ENCODE measurements at places on chromosomes 7 and 10.
A peak's percentile ranks its signal among the peaks of the same experiment; 100 is the strongest.

- DNase-seq, result no peak
Observed at GRCh38 chr10:45410807-45411606, 37.0 kb downstream of the ALOX5 start.

DNA sequence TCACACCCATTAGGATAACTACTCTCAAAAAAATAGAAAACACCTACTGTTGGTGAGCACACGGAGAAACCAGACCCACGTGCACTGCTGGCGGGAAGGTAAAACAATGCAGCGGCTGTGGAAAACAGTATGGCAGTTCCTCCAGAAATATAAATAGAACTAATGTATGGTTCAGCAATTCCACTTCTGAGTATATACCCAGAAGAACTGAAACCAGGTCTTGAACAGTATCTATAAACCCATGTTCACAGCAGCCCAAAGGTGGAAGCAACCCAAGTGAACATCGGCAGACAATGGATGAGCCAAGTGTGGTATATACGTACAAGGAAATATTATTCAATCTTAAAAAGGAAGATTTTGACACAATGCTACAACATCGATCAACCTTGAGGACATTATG is 164.7 kb downstream of the ZMYND11 start:
- DNase-seq, result no peak

DNA sequence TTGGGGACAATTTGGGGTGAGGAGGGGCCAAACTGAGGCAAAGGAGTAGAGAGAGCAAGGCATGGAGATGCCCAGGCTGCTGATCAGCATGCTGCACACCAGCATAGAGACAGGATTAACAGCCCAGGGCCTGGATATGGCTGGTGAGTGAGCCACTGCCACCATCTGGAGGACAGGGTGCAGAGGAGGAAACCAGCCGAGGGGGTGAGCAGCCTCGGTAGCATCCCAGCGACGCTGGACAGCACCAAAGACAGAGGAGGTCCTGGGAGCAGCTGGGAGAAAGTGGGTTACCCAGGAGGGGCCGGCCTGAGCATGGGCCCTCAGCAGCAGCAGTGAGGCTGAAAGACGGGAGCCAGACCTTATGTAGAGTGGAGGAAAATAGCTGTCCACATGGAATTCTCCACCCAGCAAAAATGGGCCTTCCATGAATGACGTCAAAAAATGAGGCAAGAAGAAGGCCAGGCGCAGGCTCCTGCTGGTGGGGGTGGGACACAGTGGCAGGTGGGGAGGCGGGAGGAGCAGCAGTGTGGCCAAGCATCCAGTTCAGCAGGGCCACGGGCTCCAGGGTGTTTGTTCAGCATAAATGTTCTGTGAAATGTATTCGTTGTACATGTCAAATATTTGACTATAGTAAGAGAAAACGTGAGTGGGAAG is 16.7 kb downstream of the RET start:
- DNase-seq, result peak; percentile 32

GRCh38 chr10:13294784-13295183 is 5.1 kb downstream of the PHYH start:
- DNase-seq, result no peak

GRCh38 chr10:104330168-104331110 is 7.8 kb downstream of the ITPRIP start:
- DNase-seq, result no peak

DNA sequence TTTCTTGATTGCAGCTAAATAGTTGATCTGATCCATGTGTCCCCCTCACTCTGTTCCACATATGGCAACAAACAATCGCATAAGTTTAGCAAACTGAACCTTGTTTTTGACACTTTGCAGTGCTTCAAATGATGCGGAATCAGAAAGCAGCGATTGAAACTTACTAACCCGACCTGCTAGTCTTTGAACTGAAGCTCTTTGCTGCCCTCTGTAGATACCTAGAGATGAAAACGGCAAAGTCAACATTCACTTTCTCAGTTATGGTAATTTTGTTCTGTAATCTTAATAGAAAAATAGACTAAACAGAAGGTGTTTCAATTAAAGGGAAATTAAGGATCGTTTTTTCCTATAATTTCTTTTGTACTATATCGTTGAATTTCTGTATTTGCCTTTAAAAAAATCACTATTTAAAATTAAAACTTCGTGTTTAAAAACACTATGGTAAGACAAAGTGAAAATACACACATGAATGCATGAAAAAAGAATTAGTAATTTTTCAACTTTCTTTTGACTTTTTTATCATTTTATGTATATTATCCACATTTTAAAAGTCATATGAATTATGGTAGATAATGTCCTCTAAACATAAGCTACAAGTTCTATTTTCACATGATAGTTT is 276.5 kb downstream of the MAGI2 start:
- DNase-seq, result peak; percentile 0

GRCh38 chr7:83452256-83452655 is 196.7 kb downstream of the SEMA3E start:
- DNase-seq, result no peak

GRCh38 chr10:129689671-129690071 is 222.6 kb downstream of the MGMT start:
- DNase-seq, result no peak

GRCh38 chr7:52781250-52781649 is 254.2 kb upstream of the POM121L12 start:
- DNase-seq, result no peak

GRCh38 chr7:43311694-43312093 is 199.2 kb downstream of the HECW1 start:
- no peak for DNase-seq

DNA sequence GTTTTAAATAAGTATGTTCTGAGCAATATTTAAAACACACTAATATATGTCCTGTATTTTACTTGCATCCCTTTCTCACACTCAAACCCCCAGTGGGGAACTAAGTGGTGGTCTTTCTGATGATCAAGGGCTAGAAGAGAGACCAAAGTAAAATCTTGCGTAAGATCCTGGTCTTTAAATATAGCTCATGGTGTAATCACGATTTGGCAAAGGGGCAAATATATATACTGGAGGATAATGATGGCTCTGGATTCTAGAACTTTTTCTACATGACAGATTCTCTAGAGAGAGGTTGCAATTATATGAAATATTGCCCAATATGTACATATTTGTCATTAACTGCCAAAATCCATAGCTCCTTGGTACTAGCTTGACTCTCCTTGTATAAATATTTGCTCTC is 438.3 kb downstream of the NXPH1 start:
- DNase-seq, result no peak

DNA sequence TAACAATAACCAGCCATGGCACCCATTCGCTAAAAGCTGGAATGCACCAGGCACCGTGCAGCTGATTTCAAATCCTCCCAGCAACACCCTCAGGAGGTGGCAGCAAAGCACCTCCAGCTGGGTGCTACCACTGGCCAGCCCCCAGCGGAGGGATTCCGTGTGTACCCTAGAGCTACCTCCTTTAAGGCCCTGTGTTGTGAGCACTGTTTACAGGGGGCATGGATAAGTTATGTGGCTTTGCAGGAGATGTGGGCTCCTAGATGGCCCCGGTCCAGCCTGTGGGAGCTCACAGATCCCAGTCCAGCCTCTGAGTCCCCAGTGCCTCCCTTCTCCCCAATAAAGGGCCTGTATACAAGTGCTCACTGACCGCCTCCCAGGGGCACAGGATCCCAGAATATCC is 27.1 kb downstream of the TNRC18 start:
- peak; percentile 91 for DNase-seq

- DNase-seq, result peak; percentile 76
Observed at GRCh38 chr7:143393267-143394041, 12.3 kb downstream of the ZYX start.

GRCh38 chr7:66679633-66680244 is 51.1 kb downstream of the KCTD7 start:
- no peak for DNase-seq

GRCh38 chr7:130758429-130759056 is 24.5 kb upstream of the KLF14 start:
- DNase-seq, result peak; percentile 24

- DNase-seq, result no peak
Observed at GRCh38 chr7:120441850-120442249, 168.9 kb downstream of the KCND2 start.

DNA sequence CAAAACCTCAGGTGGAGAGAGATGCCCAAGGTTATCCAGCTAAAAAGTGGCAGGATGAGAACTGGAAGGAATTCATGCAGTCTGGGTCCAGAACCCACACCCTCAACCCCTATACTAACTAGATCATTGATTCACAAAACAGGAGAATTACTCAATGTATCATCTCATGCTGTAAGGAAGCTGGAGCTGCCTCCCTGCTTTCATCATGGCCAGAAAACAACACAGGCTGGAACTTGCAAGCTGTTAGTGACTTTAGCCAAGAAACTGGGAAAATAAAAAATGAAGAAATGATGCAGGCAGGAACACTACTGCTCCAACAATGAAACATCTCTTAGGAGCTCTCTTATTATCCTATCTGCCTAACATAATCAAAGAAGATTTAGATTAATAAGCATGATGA is 619.8 kb upstream of the CELF2 start:
- no peak for DNase-seq

DNA sequence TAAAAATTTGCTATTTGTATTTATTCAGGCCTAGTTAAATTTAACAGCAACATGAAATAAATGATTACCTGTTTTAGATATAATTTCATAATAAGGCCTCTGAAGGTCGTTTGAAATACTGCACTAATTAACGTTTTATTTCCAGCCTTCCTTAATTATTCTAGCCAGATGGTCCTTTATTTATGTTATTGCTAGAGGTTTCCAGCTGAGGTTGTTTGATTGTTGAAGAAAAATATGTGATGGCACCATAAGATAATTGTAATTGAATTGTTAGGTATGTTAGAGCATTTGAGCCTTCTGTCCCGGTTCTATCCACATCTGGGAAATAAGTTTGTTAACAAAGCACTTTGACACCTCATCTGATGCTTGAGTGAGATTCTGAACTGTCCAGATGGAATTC is 556.1 kb downstream of the ATRNL1 start:
- no peak for DNase-seq

DNA sequence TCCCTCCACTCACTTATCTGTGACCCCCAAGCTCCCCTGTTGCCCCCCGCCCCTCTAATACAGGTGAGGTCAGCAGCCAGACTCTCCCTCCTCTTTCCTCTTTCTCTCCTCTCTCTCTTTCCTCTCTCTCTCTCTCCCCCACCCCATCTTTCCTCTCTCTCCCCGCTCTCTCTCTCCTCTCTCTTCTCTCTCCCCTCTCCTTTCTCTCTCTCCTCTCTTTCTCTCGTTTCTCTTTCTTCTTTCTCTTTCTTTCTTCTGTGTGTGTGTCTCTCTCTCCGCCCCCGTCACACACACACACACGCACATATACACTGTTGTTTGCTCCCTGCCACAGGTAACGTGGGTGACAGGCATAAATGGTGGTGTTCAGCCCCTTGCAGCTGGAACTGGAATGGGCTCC is 37.2 kb upstream of the PSMG3 start:
- no peak for DNase-seq

DNA sequence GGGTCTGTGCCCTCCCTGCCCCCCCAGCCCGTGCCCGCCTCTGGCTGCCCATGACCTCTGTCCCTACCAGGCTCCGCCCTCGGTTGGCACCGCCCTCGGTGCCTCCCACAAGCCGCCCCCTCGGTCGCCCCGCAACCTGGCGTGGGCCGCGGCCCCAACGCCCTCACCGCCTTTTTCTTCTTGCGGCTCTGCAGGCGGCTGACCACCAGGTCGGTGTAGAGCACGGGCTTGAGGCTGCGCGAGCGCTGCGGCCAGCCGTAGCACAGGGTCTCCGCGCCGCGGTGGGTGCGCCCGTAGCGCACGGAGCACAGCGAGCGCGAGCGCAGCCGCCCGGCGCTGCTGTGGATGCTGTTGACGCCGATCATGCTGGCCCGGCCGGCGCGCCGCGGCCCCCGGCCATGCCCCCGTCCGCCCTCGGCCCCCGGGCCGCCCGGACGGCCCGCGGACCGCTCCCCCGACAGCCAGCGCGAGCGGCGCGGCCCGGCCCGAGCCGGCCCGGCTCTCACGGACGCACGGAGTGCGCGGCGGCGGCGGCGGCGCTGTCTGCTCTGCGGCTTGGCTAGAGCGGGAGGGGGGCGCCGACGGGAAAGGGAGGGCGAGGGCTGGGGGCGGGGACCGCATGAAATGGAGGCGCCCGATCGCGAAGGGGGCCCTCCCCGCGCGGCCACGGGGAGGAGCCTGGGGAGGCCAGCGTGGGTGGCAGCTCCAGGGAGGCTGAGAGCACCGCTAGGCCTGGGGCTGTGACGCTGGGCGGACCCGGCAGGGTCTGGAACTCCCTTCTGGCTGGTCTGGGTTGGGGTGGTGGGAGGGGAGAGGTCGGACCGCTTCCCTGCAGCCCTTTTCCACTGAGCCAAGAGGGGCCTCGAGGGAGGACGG is 9.6 kb downstream of the PSD start:
- no peak for DNase-seq

- DNase-seq, result no peak
Observed at GRCh38 chr10:14362104-14362503, 31.4 kb upstream of the FRMD4A start.

GRCh38 chr7:2921653-2922347 is 77.7 kb upstream of the GNA12 start:
- peak; percentile 82 for DNase-seq

DNA sequence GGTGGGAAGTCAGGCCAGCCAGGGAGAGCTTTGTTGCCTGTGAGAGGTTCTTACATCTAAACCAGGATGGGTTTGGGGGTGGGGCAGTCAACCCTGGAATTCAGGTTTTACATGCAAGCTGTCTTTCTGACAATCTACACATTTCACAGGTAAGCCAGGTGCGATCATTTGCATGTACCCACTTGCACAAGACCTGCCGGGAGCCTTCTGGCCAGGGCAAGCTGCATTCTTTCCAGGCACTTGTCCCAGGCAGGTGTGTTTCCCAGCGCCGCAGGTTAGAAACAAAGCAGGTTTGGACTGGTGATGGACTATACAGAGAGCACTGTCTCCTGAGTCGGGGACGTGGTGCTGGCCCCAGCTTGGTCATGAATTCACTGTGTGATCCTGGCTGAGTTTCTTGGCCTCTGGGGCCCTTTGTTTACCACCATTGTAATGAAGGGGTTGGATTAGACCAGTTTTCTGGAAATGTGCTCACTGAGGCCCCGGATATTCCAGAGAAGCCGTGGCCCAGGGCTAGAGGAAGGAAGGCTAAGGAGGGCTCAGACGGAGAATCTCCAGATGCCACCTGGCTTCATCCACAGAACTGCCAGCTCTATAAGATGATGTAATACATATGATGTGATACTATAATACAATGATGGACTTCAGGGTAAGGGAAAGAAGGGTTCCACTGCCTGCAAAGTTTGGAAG is 205.2 kb upstream of the SVIL start:
- DNase-seq, result no peak

DNA sequence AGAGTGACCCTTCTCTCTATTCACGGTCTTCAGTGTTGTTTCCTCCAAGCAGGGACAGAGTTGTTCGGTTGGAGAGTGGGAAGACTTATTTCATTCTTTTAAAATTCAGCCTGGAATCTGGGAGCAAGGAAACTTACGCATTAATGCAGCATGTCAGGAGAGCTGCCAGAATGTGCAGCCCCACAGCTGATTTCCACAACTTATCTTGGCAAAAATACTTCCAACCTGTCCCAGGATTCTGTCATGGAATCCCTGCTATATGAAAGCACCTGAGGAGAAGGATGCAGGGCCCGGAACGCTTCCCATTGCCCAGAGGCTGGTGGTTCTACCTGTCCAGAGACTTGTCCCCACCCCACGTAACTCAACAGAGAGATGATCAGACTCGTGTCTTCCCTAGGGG is 86.9 kb upstream of the MKI67 start:
- no peak for DNase-seq

Measured in HuH-7 (cell line).